ENCODE measurements at places on chromosomes 13 and 19.
A peak's percentile ranks its signal among the peaks of the same experiment; 100 is the strongest.

DNA sequence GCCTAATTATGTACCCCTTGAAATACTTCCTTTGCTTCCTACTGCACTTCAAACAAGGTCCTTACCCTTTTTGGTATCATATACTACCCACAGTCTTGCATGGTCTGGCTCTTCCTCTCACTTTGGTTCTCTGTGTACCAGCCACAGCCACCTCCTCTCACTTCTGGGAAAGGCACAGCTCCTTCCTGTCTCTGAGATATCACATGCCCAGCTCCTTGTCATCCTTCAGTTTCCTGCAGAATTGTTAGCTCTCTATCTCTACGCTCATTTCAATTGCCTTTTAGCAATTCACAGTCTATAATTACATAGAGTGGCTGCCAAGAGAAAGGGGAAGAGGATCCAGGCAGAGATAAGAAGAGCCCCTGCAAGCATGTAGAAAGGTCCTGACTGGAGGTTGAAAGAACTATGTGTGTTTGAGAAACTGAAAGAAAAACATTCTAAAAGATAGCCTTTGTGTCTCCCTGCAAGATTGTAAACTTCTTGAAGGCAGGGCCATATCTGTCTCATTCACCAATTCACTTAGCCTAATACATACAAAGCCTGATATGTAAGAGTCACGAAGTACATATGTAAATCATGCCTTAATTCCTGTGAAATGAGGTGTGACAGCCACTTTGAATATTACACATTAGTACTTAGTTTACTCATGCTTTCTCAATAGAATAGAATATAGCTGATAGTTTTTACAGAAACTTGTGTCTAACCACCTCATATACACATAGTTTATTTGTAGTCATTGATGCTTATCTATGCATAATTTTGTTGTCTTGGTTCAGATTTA is 933.1 kb downstream of the DIAPH3 start:
- DNase-seq: no peak

DNA sequence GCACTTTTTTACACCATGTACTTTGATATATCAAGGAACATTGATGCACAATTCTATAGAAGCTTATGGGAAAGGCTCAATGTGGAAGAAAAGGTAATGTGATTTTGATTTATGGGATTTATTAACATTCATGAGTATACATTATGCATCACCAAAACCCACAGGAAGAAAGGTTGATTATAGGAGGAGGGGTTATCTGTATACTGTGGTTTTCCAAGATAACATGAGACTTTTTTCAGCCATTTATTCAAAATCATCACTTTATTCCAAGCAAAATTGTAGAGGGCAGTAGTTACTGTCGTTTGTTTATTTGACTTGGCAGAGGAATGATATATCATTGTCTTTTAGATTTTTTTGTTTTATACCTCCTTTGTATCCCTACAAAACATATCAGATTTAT is 54.9 kb downstream of the WDFY2 start:
- DNase-seq: no peak

DNA sequence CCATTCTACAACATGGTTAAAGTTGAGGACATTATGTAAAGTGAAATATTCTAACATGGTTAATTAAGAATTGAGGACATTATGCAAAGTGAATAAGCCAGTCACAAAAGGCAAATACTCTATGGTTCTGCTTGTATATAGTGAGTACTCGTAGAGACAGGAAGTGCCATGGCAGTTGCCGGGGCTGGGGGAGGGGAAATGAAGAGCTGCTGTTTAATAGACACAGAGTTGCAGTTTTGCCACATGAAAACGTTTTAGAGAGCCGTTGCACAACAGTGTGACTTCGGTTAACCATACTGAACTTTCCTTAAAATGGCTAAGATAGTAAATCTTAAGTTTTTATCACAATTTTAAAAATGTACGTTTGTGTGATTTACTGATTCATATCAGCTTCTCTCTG is 176.9 kb downstream of the SHISA2 start:
- DNase-seq: no peak

DNA sequence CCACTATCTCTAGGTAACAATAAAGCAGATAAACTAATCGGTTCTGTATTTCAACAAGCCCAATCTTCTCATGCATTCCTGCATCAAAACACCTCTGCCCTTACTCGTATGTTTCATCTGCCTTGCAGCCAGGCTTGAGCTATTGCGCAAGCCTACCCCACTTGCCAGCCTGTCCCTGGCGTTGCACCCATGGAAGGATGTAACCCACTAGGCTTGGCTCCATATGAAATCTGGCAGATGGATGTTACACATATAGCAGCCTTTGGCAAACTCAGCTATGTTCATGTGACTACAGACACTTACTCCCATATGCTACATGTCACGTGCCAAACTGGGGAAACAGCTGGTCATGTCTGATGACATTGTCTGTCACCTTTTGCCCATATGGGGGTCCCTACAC is 11.9 kb upstream of the ZNF549 start:
- DNase-seq: no peak

DNA sequence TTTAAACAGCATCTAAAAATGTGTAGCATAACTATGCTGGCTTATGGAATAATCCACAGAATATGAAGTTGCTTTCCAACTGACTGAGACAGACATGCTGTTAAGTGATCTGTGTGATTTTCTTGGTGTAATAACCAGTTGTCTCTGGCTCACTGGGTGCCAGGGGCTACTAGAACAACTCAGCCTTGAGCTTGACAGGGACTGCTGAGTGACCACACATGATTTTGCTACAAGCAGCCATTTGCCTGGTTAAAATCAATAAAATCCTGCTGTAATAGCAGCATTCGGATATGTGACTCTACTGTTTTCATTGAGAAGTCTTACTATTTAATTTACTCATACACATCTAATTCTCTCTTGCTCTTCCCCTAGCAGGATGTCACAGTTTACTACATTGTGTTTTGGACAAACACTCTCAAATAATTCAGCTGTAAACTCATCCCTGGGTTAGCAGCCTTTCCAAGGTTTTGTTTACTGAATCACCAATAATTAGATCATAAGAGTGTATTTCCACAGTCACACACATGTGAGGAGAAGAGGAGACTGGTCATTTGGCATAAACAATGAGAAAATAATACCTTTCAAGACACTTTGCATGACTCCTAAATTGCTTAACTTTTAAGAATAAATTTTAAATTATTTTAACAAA is 426.2 kb downstream of the PCDH9 start:
- DNase-seq: peak; percentile 10

DNA sequence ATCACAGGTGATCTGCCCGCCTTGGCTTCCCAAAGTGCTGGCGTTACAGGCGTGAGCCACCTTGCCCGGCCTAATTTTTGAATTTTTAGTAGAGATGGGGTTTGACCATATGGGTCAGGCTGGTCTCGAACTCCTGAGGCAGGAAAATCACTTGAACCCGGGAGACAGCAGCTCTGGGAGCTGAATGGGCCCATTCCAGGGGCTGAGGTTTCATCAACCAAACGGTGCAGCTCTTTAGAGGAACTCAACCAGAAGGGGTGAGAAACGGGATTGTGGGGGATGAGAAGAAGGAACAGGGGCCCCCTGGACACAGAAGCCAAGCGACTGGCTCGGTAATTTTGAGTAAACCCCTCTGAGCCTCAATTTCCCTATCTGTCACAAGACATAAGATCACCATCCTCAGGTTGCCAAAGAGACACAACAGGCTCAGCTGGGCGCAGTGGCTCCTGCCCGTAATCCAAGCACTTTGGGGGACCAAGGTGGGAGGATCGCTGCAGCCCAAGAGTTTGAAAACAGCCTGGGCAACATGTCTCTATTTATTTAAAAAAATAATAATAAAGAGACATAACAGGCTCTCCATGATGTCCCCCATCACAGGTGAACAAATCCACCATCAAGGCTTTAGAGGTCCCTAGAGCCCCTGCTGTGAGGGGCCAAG is 562 bp downstream of the IQCN start:
- DNase-seq: no peak

- no peak for DNase-seq
Measured at GRCh38 chr13:27008733-27009132, 162.9 kb downstream of the USP12 start.

- DNase-seq: no peak
Measured at GRCh38 chr13:99218545-99218944, 17.9 kb downstream of the UBAC2 start.

GRCh38 chr19:39332293-39332692 is 3.5 kb downstream of the GMFG start:
- no peak for DNase-seq

GRCh38 chr13:66508153-66508909 is 721.8 kb downstream of the PCDH9 start:
- no peak for DNase-seq

DNA sequence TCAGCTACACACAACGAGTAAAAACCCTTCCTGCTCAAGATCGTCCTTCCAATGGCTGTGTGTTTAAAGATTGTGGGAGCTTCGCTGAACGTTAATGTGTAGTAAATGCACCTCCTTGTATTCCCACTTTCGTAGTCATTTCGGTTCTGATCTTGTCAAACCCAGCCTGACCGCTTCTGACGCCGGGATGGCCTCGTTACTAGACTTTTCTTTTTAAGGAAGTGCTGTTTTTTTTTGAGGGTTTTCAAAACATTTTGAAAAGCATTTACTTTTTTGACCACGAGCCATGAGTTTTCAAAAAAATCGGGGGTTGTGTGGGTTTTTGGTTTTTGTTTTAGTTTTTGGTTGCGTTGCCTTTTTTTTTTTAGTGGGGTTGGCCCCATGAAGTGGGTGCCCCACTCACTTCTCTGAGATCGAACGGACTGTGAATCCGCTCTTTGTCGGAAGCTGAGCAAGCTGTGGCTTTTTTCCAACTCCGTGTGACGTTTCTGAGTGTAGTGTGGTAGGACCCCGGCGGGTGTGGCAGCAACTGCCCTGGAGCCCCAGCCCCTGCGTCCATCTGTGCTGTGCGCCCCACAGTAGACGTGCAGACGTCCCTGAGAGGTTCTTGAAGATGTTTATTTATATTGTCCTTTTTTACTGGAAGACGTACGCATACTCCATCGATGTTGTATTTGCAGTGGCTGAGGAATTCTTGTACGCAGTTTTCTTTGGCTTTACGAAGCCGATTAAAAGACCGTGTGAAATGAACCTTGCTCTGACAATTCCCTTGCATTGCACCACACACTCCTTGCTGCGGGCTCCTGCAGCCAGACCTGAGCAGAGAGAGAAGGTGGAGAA is 2.7 kb upstream of the FAM174C start:
- DNase-seq: no peak

GRCh38 chr13:74576420-74576819 is 442.2 kb upstream of the KLF12 start:
- no peak for DNase-seq

DNA sequence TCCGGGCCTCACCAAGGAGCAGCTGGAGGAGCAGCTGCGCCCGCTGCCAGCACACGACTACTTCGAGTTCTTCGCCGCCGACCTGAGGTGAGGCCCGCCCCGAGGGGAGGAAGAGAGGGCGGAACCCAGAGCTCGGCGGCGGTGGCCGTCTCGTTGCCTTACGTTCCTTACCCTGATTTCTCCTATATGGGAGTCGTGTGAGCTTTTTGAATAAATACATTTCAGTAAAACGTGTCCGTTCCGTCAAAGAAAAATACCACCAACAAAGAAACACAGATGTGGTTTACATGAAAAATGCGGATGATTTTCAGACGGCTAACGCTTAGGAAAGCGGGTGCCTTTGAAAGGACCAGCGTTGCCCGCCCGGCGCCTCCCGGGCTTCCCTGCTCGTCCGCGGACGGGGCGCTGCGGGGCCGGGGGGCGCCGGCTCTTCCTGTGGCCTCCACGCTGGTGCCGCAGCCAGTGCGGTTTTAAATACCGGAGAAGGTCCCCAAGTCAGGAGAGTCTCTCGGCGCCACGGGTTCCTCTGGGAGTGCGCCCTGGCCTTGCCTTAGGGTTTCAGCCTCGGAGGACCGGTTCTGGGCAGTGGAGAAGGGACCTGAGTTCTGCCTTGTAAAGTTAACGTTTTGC is 755 bp downstream of the UPF3A start:
- peak; percentile 57 for DNase-seq

Data from HAP-1 (cell line).